ENCODE measurements at places on chromosomes 11 and 22.

- peak; percentile 61 for DNase-seq
Observed at GRCh38 chr22:33018232-33018864, 39.8 kb downstream of the SYN3 start.

GRCh38 chr11:19436932-19437331 lies 196.2 kb upstream of the E2F8 start:
- DNase-seq, result no peak

- DNase-seq, result no peak
Observed at GRCh38 chr11:3149852-3150188, 15.3 kb downstream of the OSBPL5 start.

DNA sequence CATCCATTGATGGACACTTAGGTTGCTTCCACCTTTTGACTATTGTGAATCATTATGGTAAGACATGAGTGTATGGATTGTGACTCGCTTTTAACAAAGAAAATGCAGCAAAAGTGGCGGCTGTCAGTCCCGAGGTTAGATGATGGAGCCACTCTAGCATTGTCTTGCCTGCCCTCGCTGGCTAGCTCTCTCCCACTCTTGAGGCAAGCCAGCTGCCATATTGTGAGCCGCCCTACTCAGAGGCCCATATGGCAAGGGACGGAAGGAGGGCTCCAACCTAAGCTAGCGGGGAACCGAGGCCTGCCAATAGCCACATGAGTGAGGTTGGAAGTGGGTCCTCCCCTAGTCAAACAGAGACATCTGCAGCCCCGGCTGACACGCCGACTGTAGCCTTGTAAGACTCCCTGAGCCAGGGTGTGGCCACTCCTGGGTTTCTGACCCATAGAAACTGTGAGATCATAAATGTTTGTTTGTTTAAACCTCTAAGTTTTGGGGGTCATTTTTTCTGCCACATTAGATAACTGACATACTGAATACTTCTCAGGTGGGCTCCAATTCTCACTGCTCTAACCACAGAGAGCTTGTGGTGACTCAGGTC lies 160.2 kb downstream of the LDLRAD3 start:
- no peak for DNase-seq

DNA sequence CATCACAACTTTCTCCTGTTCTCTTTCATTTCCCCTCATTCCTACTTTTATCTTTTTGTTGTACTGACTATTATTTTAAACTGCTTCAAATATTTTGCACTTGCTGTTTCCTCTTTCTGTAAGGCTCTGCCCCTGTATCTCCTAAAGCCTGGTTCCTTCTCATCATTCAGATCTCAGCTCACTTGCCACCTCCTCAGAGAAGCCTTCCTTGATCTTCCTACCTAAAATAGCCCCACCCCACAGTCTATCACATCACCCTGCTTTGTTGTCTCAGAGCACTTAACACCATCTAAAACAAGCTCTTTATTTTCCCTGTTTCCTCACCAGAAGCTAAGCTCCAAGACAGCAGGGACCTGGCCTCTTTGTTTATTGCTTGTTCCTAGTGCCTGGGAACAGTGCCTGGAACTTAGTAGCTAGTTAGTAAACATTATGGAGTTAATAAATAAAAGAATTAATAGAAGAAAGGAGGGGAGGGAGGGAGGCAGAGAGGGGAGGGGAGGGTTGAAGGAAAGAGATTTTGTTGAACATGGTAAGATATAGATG lies 2.5 kb upstream of the STK33 start:
- DNase-seq, result no peak

DNA sequence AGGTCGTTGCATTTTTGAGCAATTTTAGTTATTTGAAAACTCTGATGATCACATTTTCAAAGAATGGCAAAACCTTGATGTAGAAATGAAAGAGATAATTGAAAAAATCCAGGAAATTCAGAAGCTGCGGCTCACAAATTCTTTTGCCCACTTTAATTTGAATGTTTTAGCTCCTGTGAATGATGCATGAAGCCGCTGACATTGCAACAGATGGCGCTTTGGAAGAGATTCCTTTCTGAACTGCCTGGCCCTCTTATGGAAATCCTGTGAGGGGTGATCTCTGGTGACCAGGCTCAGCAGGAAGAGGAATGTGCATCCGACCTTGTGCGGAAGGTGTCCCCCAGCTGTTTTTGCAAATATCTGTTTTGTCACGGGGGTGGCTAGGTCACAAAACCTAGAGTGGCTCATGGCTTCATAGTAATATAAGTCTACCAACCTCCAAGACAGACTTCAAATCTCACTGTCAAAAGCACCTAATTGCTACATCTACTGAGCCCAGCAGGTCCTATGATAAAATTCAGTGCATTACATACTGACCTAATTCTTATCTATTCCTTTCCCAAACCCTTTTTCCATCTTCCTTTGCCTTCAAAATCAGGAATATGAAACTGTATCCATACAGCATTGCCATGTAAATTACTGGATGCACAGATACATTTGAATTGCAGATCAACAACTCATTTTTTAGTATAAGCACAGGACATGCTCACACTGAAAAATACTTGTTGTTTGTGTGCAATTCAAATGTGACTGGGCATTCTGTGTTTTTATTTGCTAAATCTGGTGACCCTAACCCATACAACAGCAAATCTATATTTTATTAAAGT lies 412.7 kb downstream of the ETS1 start:
- DNase-seq, result no peak

DNA sequence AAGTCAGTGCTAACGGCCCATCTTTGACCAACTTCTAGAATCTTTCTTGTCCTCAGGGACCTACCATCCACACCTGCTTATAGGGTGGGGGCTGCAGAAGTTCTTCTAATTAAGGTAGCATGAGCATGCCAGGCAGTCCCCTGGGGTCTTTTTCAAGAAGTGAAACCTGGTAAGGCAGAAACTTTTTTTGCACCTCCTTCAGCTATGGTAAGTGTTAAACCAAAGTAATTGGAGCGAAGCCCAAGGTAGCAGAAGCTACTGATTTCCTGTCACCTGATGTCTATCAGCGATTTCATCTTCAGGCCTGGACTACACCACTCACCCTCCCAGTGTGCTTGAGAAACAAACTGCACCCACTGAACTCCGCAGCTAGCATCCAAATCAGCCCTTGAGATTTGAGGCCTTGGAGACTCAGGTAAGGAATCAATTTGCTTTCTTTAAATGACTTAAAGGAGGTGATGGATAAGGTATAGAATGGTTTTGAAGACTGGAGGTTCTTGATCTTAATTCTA lies at the start of gene MS4A1:
Gene MS4A1, plus strand, starts transcription at position 317 of the 512 bp plus-strand sequence. CDS start 6,528 bp downstream, outside the sequence.
- DNase-seq, result peak; percentile 83

DNA sequence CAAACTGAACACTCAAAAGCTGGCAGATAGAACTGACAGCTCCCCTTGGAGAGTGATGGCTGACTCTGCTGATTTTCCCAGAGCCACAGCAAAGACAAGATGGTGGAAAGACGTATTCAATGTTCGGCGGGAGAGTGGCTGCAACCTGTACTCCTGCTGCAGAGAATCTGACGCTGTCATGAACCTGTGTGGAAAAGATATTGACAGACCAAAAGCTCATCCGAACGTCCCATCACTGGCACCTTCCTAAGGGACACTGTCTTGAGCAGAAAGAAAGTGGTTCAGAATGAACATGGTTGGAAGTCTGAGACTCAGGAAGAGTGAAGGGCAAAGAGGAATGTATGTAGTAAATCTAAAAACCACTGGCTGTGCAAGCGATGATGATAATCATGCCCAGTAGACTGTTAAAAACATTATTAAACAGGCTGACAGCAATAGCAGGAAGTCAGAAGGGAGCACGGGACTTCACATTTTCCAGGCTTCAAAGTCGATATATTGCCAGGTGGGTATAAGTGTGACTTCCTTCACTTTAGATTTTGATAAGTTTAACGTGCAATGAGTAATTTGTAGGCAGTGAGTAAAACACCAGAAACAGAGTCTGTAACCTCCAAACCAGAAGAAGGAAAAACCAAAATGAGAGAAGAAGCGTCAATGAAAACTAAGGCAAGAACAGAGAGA lies 6.2 kb upstream of the IL17REL start:
- DNase-seq, result no peak

DNA sequence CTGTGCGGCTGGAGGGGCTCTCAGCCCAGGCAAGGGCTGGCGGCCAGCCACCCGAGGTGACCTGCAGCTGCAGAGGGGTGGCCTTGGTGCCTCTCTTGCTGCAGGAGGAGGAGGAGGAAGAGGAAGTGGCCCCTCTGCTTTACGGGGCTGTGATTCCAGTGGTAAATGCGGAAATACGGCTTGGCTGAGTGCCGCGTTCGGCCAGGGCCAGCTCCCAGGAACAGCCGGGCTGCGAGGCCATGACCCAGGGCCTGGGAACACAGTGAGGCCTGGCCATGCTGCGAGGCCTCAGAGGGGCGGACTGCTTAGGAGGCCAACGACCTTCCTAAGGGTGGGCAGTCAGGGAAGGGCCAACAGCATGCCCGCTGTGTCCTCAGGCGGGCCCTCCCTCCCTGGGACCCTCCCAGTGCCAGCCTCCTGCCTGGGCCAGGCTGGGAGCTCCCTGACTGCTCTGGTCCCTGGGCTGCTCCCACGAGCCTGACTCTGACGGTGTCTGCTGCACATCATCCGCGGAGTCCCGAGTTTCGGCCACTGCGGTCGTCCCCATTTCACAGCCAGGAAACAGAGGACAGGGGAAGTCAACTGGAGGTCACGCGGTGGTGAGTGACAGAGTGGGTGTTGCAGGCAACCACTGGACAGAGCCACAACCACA lies 20.8 kb upstream of the PPARA start:
- peak; percentile 80 for DNase-seq

GRCh38 chr11:27111896-27112295 lies 71.3 kb downstream of the BBOX1 start:
- no peak for DNase-seq

- DNase-seq, result no peak
Observed at GRCh38 chr11:11555208-11555607, 66.6 kb downstream of the GALNT18 start.

DNA sequence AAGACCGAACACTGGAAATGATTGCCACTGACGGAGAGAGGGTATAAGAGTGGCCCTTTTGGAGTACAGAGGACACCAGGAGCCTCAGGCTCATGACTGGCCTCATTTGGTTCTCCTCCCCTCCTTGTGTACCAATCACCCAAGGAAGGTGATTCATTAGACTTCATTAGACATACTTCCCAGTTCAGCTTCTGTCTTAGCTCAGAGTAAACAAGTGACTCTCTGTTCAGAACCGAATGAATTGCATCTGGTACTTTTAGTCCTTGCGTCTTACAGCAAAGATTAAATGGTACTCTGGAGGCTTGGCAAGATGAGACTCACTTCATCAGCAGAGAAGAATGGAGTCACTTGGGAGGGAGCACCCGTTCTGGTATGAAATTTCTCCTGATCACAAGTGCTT lies 75.2 kb downstream of the ZNRF3 start:
- DNase-seq, result no peak

Data from germinal center (tissue), 1 donor.